Bone marrow (tissue), 2 donors: ENCODE measurements at places on chromosomes 4 and X.

DNA sequence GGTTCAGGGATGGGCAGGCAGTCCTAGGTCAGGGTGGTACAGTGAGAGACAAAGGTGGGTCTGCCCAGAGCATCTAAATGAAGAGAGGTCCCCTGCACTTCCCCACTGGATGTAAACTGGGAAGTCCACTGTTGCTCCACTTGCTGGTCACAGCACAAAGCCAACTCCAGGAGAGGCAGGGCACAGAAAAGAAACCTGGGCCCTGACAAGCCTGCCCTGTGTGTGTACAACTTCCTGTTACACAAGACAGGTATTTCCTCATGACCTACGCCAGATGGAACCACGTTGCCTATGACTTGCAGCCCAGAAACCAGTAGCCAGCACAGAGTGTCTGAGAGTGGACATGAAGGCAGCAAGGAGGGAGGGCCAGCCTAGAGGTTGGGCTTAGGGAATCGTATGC is 161.8 kb downstream of the SH3KBP1 start:
- peak; percentile 27 for DNase-seq

DNA sequence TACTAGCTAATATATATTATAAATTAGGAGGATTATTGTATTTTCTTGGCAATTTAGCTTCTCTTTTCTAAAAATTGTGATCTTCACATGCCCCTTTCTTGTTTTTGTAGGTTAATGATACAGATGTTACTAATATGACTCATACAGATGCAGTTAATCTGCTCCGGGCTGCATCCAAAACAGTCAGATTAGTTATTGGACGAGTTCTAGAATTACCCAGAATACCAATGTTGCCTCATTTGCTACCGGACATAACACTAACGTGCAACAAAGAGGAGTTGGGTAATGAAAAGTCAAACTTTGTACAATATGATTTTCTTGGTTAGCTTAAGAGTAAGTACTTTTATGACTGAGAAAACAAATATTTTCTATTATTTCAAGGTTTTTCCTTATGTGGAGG is 74.1 kb downstream of the SLC10A6 start:
- no peak for DNase-seq

DNA sequence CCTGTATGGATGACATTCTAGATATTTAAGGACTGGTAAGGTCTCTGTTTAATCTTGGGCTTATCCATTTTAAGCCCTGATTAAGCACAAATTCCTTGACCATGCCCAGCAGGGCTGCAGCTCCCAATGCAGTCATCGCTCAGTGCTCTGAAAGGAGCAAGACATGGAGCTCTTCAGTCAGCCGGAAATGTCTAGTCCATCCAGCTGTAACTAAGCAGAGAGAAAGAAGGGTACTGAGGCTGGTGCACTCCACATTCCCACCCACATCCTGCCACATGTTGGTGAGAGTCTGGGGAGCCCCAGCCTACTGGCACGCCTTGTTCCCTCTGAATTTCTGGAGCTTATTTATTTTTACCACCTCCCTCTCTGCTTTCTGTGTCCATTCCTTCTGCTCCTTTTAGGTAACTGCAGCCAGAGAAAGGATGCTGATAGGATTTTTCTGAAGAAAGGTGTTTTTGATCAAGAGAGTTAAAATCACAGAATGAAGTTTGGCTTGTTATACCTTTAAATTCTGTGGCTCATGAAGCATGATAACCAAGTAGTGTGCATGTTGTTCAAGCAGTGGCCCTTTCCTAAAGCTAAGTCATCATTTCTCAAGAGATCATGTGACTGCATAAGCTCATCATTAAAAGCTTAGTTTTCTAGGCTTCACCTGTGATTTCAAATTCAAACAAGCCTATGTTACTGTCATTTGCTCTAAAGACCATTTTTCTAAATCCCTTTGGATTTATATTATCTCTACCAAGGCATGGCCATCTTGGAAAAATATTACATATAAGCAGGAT is 74.0 kb downstream of the GALNT7 start:
- no peak for DNase-seq

GRCh38 chr4:10295301-10295700 is 161.9 kb downstream of the ZNF518B start:
- DNase-seq: no peak
